ENCODE measurements at places on chromosomes 7 and 10.

- no peak for DNase-seq
Measured at GRCh38 chr7:128841171-128841690, 11.0 kb downstream of the FLNC start.

- DNase-seq, result no peak
Measured at GRCh38 chr7:134832367-134832766, 52.9 kb downstream of the CALD1 start.

- DNase-seq, result no peak
Measured at GRCh38 chr10:132408823-132409666, 12.0 kb downstream of the PWWP2B start.

DNA sequence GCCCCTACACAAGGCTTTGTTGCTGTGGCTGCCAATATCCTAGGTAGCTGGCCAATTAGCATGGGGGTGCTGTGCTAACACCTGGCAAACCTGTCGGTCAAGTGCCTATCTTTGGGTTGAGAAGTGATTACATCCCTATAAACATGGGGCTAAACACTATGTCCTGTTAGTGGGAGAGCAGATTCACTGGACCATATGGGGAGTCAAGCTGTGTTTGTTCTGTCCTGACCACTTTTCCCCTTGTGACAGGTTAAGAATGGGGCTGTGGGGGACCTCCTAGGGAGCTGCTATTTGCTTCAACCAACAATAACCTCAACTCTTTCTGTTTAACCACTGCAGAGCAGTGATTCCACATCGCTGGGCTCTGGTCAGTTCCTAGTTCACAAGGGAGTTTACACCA is 151.5 kb upstream of the AOAH start:
- DNase-seq, result no peak

DNA sequence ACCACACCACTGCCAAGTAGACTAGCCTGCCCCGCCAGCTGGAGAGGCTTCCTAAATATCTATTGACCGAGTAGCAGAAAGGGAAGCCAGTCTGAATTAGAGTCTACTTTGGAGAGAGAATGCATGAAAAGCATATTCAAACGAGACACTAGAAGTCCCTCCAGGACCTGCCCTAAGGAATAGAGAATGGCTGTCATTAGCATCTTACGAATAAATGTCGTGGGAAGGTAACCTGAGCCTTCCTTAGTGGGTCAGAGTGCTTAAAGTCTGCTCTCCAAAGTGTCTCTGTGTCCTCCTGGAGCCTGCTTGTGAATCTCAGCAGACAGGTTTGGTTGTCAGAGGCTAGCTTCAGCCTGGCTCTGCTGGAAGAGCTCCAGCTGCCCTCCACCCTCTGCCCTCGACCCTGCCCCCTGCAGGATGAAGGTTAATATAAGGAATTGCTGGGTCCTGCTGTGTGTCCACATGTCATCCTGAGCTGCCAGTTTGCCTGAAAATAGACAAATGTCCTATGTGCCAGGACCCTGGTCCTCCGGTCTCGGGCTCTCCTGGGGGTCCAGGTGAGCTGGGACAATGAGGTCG is 33.4 kb downstream of the FAM241B start:
- no peak for DNase-seq

DNA sequence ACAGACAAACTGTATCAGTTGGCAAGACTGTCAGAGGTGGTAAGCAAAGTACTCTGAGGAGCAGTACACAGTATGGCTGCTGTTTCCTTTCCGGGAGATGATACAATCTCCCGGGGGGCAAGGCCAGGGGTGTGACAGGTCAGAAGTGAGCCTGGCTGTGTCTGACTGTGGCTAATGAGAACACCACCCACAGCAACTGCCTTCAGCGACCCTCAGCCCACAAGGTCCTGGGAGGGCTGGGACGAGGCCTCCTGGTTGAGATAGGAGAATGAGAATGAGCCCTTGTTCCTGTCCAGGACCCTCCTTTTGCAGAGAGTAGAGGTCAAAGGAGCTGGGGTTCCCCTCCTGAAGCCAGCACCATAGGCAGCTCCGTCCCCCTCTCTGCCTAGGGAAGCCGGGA is 421.7 kb downstream of the TCERG1L start:
- DNase-seq, result no peak

- DNase-seq, result no peak
Measured at GRCh38 chr7:95905167-95905566, 132.8 kb downstream of the DYNC1I1 start.

DNA sequence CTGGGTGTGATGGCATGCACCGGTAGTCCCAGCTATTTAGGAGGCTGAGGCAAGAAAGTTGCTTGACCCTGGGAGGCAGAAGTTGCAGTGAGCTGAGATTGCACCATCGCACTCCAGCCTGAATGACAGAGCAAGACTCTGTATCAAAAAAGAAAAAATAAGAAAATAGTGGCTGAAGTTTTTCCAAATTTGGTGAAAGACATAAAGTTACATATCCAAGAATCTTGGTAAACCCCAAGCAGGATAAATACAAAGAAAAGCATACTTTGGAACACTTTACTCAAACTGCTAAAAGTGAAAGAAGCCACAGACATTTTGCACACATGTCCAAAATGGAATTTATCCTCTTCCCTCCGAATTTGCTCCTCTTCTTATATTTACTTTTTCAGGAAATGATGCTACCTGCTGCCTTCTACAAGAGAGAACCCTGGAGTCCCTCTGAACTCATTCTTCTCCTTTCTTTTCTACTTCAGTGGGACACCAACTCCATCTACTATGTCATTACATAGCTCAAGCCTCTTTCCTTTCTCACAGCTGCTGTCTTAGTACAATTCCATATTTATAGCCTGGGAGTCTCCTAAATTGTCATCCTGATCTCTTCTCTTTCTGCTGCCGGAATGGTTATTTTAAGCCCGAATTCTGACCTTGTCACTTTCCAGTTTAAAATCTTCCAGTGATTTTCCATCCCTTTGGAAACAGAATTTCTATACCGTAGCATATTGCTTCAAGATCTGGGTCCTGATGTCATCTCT is 17.3 kb upstream of the SMNDC1 start:
- no peak for DNase-seq

GRCh38 chr7:108293149-108293612 is 163.0 kb upstream of the LAMB4 start:
- DNase-seq, result no peak

GRCh38 chr7:135683609-135684008 is 21.3 kb downstream of the STMP1 start:
- DNase-seq, result no peak

DNA sequence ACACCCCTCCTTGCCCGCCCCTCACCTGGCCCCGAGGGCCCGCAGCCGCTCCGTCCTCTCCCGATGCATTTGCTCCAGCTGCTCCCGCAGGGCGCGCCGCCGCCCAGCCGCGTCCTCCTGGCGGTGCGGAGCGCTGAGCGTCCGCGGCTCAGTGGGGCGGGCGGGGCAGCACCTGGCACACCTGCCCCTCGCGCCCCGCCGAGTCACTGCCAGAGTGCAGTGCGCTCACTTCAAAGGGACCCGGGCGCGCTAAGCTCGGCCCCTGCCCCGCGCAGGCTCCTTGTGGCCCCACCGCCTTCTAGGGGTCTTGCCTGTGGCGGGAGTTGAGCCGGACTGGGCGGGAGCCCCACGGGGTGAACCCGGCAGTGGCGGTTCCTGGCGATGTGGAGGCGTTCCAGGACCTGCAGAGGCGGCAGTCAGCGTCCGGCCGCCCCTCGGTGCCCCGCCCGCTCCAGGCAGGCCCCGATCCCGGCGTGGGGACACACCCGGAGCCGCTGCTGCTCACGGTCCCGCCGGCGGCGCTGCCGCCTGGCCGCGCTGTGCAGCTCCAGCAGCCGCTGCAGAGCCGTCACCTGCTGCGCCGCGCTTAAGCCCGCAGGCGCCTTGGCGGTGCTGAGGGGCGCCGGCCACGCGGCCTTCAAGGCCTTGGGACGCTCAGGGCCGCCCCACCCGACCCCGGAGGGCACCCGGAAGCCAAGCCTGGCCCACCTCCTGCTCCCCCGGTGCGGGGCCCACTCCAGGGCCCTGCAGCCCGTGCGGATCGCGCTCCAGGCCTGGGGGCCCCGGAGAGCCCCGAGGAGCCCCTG is 6.7 kb downstream of the ATP6V1F start:
- DNase-seq, result peak; percentile 77

- DNase-seq, result no peak
Measured at GRCh38 chr7:41122256-41122987, 580.5 kb downstream of the INHBA start.

- no peak for DNase-seq
Measured at GRCh38 chr7:96800122-96800521, 90.5 kb upstream of the SEM1 start.

GRCh38 chr10:3281941-3282673 is 109.5 kb upstream of the PITRM1 start:
- no peak for DNase-seq

DNA sequence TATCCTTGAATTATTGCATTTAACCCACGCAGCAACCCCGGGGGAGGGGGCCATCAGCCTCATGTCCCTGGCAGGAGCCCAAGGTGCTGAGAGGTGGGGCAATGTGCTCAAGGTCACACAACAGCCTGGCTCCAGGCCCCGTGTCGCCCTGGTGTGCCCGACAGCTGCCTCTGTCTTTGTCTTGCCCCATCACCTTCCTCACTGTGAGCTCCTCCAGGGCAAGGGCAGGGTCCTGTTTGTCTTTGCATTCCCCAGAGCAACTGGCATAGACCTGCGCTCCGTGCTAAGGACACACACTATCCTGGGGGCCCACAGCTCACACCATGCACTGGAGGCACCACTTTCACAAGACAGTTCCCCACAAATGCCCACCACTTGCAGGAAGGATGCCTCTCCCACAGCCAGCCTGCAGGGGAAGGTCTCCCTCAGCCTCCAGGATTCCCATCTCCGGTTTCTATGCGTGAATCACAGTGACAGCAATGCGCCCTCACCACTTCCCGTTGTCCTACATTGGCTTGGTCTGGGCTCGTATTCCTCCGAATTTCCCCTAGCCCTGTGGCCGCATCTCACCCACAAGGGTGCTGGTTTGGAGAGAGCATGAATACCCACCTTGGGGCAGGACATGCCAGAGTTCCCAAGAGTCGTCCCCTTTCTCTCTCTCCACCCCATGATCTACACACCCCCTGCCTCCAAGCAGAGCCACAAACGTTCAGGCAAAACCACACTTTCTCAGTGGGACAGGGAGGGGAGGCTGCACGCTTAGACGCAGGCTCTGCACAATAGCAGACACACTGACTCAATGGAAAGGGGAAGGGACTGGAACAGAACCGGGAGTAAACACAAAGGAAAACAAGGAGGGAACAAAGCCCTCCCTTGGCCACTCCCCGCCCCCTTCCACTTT is 10.3 kb downstream of the ITPRIP start:
- DNase-seq, result peak; percentile 66

- peak; percentile 57 for DNase-seq
Measured at GRCh38 chr10:124041675-124042445, 51.5 kb downstream of the CHST15 start.

DNA sequence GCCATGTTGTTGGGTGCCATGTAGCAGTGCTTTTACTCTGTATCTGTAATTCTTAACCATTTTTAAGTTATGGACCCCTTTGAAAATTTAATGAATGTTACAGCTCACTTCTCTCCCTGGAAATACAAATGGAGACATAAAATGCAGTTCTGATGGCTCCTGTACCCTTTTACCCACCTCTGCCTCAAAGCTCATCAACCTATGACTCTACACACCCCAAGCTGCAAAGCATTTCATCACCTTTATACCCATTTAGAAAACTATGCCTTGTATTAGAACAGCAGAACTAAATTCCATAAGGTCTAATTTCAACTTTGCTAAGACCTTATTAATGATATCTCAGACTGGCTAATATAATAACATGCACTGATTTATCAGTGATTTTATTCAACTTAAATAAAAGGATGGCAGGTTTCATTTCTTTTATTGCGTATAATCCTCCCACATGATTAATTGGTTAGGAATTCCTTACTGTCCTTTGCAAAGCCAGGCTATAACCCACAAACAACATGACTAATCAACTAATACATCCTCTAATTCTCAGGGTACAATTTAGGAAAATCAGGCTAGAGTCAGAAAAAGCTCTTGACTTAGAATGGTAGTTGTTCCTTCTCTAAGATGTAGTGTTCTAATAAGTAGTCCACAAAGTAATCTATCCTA is 68.1 kb downstream of the CPEB3 start:
- DNase-seq, result peak; percentile 65

DNA sequence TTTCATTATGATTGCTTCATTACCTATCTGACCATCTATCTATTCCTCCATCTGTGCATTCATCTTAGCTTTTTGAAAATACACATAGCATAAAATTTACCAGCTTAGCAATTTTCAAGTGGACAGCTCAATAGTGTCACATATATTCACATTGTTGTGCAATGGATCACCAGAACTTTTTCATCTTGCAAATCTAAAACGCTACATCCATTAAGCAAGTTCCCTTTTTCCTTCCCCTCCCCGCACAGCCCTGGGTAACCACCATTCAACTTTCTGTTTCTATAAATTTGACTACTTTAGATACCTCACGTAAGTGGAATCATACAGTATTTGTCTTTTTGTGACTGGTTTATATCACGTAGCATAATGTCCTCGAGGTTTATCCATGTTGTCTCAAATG is 78.0 kb upstream of the ADRB1 start:
- no peak for DNase-seq

DNA sequence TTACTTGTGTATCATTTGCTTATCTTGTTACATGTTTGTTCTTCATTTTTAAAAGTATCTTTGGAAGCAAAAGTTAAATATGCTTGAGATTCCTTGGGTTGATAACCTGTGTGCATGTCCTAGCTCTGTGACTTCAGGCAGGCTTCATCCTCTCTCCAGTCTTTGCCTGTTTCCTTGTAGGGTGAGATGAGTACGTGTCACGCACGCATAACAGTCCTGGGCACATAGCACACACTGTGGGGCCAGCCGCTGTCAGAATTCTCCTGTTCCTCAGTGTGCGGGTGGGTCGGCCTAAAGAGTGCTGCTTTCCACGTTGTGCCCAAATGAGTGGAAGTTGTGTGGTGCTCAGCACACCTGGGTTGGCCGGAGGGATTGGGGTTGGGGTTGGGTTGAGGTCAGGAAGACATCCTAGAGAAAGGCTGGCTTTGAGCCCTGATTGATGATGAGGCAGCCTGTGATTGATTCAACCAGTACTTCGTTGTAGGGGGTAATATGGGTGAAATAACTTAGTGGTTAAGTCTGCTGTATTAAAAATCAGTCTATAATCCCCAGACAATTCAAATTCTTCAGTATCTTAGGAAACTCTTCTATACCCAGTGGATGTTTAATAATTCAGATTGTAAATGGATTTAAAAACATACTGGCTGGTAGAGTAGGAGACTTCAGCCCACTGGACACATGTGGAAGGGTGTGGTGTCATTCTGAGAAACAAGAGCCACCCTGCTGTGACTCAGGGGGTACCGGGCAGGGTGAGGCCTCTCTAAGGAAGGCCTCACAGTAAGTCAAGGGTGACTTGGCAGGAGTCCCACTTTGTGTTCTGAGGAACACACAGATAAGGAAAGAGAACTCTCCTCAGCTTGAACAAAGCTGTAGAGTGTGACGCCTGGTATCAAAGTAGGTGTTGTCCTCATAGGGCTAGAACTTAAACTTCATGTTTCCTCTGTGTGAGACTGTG is 54.8 kb downstream of the DAGLB start:
- DNase-seq, result peak; percentile 62

- DNase-seq, result no peak
Measured at GRCh38 chr10:91537614-91538383, 95.1 kb downstream of the PPP1R3C start.

GRCh38 chr10:101287997-101288635 is 58.9 kb upstream of the LBX1 start:
- peak; percentile 63 for DNase-seq

Measured in AG08396 (cell line).